Epithelial cell of prostate (primary cell): ENCODE measurements at places on chromosomes 12 and 14.
A peak's percentile ranks its signal among the peaks of the same experiment; 100 is the strongest.

DNA sequence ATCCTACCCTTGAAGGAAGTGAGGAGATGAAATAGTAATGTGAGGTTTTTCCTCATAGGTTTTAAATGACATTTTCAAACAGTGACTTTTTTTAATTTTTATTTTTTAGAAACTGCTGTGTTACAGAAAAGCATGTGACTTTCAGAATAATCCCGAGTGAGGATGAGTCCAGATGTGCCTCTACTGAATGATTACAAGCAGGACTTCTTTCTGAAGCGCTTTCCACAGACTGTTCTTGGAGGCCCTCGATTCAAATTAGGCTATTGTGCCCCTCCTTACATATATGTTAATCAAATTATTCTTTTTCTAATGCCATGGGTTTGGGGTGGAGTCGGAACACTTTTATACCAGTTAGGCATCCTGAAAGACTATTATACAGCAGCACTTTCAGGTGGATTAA is 15.8 kb downstream of the PCNX4 start:
- no peak for DNase-seq

GRCh38 chr12:114668886-114669288 is 15.1 kb downstream of the TBX3 start:
- no peak for DNase-seq

DNA sequence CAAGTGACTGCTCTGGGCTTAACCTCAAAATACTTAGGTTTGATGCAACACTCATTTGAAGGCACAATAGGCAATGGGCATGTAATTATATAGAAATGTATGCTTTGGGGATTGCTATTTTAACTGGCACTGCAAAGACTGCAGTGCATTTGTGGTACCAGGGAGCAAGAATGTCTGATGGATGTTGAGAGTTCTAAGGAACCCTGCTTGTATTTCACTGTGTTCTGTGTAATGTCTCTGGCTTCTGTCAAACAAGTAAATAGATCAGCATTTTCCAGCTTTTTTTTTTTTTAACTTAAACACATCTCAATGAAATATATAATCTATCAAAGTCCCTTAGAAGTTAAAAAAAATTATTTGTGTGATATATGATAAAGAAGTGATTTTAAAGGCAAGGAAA is 94.8 kb upstream of the ATP2B1 start:
- DNase-seq, result no peak

GRCh38 chr14:104784218-104784568 is 11.4 kb downstream of the AKT1 start:
- no peak for DNase-seq

DNA sequence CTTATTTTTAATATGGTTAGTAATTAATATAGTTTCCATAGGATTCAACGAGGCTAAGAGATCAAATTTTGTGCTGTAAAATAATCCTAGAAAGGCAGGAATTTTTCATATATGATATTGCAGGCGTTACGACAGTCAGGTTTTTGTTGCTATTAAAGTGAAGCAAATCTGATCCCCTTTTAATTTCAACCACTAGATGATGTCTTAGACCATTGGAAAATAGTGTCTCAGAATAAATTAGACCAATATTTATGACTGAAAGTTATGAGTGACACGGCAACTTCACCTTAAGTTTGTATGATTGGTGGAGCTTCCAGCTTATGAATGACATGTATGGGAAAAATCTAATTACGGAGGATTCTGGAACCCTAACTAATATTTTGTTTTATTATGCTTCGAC is 2.5 kb downstream of the TPH2 start:
- no peak for DNase-seq

- no peak for DNase-seq
Observed at GRCh38 chr12:27148373-27148772, 66.0 kb upstream of the C12orf71 start.

GRCh38 chr12:94089891-94090290 is 58.5 kb upstream of the PLXNC1 start:
- no peak for DNase-seq

DNA sequence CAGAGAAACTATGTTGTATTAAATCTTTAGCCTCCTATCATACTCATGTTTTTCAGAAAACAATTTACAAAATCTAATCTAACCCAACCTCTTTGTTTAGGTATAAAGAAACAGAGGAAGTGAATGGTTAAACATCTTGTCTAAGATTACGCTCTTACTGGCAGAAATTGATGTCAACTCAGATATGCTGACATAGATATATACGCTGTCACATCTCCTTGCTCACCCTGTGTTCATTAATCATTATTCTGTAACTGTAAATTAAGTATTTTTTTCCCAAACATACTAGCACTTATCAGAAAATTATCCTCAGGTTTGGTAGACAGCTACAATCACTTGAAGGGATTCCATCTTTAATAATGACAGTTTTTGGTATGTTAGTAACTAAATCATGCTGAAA is 1127.6 kb upstream of the SEL1L start:
- DNase-seq, result no peak

DNA sequence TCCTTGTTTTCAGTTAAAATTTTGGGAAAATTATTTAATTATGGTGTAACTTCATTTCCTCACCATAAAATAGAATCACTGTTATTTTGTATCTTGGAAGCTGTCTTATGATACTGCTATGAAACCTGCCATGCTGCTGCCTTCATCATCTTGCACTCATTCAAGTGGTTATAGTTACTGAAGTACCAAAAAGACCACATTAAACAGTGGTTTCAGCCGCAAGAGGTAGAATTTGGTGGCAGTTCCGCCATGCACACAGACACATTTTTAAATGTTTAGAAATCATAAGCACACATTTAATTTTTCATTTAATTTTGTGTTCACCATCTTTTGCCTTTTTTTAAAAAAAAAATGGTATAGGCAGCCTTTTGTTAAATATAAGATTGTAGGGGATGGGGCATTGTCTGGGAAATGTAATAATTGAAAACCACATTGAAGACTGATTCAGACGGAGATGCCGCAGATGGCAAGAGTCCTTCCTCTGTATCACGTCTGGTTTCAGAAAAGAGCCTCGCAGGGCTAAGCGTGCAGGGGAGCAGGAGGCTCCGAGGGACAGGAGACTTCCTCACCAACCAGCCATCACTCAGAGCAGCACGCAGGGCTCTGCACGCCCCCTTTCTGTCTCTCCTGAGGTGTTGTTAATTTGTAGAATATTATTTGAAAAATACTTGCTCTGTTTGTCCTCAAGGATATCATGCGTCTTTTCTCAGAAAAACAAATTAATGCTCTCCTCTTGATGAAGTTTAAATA is 115.2 kb upstream of the PELI2 start:
- no peak for DNase-seq

- DNase-seq, result peak; percentile 74
Observed at GRCh38 chr12:40207551-40207950, 17.2 kb upstream of the LRRK2 start.

DNA sequence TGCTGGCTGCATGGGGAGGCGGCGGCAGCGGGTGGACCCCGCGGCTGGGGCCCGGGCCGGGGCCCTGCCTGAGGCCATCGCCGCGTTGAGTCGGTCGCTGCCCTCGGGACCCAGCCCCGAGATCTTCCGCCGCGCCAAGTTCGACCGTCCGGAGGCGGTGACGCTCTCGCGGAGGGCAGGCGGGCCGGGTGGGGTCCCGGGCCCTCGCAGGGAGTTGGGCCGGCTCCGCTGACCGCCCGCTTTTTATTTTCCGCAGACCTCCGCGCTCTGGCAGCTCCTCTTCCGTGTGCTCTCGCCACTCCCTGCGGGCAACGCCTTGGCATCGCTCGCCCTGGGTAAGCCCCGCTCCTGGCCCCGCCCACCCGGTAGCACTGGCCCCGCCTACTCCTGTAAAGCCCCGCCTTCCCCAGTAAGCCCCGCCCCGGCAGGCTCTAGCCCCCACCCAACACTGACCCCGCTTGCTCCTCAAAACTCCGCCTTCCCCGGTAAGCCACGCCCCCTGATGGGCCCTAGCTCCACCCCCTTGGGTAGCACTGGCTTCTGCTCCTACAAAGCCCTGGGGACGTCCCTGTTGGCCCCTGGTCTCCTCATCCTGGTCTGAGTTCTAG is 424 bp downstream of the TEDC1 start:
- peak; percentile 20 for DNase-seq

DNA sequence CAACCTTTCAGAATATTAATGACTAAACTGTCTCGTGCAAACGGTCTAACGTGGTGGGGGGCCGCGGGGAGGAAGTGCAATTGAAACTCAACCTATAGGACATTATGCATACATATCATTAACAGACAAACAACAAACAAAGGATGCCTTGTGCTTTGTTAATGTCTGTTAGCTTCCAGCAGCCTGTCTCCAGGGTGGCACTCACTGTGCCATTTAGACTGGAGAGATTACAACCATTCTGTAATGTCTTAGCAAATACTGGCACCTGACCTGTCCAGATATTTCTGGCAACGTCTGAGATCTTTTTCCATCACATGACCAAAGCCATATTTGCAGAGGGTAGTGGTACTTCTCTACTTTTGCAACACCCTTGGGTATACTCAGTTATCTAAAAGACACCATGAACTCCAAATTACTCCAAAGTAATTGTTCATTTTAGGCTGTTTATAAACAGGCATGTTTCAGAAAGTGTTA is 11.6 kb downstream of the BHLHE41 start:
- no peak for DNase-seq

DNA sequence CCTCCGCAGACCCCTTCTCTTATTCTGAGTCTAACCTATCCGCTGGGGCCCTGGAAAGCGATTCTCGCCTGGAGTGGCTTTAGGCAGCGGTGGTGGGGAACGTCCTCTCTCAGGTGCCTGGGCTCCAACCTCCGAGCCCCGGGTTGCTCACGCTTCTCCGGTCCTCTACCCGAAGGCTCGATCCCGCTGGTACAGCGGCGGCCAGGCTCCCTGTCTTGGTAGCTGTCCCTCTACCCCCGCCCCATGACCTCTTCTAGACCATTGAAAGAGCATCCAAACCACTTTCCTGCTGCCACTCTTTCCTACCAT is 505 bp upstream of the HEBP1 start:
- DNase-seq, result no peak

- peak; percentile 92 for DNase-seq
Observed at GRCh38 chr14:65290830-65291229, 121.7 kb upstream of the FUT8 start.

DNA sequence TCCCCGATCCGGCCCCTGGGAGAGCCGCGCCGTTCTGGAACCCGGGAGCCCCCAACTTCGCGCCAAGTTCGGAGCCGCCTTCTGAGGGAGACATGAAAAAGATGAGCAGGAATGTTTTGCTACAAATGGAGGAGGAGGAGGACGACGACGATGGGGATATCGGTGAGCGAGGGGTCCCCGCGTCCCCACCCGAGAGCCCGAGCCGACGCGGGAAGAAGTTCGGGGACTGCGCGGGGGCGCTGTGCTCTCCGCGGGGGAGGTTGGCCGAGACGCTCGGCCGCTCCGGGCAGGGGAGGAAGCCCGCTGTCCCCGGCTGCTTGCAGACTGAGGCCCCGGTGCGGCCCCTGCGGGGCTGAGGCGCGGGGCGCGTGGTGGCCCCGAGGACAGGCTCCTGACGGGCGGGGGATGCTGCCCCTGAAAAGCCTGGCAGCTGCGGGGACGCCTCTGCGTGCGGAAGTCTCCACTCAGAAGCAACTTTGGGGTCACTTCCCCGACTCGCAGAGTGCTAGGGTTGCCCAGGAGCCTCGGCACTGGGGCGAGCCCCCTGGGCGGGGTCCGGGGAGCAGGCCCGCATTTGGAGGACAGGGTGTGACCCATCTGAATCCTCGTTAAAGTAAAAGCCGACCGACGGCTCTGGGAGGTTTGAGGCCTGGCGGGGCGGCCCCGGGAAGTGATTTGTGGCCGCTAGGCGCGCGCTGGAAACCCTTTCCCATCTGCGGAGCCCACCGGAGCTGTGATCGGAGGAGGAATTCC is 511 bp downstream of the ANO6 start:
- no peak for DNase-seq

DNA sequence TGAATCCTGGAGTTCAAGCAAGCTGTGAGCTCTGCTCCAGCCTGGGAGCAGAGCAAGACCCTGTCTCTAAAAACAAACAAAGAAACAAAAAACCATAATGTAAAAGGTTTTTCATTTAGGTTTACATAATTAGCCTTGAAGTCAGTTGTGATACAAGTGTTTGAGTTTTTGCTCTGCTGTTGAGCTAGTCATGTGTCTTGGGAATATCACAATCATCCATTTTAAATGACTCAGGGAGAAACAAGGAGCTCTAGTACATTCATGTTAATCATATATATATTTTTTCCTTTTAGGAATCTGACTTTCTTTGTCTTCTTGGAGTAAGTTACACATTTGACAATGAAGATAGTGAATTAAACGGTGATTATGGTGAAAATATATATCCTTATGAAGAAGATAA is 12.9 kb downstream of the MIA2 start:
- no peak for DNase-seq

GRCh38 chr12:55008944-55009585 is 10.7 kb upstream of the NEUROD4 start:
- DNase-seq, result no peak

- DNase-seq, result no peak
Observed at GRCh38 chr14:51534610-51535011, 117.1 kb upstream of the FRMD6 start.

DNA sequence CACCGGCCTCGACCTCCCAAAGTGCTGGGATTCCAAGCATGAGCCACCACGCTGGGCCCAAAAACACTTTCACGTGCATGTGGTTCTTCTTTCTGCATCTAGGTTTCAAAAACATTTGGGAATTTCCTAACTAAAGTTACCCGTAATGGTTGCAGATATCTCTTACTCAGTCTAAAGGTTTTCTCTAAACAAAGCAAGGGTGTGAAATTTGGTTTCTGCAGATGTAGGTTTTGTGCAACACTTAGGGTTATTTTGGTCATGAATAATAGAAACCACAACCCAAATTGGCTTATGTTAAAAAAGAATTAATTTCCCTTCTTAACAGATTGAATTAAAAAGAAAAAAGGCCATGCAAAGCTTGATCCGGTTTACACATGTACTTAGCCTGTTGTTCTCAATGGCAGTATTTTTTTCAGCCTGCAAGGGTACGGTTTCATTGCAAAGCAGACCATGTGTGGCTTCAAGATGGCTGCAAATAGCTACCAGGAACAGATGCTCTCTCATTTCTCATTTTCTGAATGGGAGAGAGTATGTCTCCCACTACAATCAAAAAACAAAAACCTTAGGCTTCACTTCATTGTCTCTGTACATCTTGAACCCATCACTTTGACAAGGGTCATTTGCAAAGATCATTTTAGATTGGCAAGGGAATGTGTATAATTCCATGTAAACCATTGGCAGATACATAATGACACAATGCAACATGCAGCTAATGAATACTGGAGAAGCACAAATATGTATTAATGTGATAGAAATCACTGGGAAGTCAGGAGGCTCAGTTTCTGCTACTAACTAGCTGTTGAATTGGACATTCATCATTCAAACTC is 491.2 kb upstream of the FLRT2 start:
- DNase-seq, result no peak

DNA sequence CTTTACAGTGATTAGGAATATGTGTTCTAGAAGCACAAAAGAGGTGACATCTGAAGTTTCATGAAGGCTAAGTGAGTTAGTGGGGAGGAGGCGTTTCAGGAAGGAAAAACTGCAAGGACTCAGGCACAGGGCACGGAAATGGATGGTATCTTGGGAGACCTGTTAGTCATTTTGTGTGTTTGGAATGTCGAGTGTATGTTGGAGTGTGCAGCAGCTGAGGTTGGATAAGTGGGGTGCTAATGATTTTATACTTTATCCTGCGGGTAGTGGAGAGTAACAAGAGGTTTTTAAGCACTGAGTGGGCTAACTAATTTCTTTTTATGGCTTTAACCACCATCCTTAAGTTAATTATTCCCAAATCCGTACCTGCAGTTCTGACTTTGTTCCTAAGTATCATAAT is 571.5 kb upstream of the FBXO33 start:
- DNase-seq, result no peak
